ENCODE measurements at places on chromosomes 1 and 21.
A peak's percentile ranks its signal among the peaks of the same experiment; 100 is the strongest.

DNA sequence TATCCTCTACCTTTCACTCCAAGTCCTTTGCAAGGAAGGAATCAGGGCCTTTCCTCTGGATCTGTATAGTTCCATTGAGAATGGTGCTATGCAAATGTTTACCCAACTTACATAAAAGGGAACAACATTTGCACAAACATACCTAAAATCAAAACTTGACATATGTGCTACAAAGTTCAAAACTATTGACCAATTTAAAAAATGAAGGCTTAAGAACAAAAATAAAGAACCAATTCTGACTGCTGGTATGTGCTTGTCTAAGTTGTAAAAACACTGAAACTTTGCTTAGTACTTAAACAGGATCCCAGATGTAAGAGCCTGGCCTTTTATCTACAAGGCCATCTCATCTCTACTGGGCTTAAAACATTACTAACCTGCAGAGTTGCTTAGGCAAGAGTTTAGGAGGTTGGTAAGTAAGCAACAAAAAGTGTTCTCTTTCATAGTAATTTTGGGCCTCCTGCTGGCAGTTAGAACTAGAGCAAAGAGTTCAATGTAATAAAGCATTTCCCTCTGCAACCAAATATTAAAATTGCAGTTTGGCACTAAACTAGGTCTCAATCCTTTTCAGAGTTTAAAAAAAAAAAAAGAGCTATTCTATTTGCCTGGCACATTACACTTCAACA lies 2.0 kb downstream of the SCMH1 start:
- no peak for DNase-seq

DNA sequence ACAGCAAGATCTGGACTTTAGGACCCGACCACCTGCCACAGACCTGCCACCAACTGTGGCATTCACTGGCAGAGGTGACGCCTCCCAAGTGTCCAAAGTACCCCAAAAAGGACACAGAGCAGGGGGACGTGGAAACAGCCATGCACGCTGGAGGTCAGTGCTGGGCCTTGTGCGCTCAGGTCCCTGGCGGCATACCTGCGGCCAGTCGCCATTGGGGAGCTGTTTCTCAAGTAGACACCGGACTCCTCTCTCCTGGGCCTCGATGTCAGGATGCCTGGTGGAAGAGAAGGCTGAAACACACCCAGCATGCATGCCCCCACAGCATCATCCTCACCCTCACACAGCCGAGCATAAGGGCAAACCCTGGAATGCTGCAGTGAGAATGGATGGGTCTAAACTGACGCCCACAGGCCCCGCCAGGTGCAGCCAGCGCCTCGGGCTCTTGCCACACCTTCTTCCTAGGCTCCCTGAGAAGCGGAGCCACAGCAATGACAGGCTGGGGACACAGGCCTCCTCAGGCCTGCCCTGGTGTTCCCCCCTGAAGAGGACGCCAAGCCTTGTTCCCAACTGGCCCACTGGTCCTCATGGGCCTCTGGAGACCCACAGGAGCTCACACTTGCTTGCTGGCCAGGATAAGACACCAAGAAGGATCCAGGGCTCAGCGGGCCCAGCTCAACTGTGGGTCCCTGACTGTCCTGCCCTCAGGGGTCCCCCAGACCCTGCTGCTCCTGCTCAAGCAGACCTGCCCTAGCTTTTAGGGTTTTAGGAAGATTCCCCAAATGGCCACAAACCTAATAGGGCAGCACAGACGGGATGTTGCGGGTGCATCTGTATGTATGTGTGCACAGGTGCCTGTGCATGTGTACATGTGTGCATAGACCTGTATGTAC lies 7.7 kb upstream of the SPATC1L start:
- DNase-seq: peak; percentile 29

- no peak for DNase-seq
Measured at GRCh38 chr1:154190550-154190949, 1.4 kb downstream of the TPM3 start.

- DNase-seq: no peak
Measured at GRCh38 chr1:44720281-44720680, 10.7 kb downstream of the RNU5D-1 start.

DNA sequence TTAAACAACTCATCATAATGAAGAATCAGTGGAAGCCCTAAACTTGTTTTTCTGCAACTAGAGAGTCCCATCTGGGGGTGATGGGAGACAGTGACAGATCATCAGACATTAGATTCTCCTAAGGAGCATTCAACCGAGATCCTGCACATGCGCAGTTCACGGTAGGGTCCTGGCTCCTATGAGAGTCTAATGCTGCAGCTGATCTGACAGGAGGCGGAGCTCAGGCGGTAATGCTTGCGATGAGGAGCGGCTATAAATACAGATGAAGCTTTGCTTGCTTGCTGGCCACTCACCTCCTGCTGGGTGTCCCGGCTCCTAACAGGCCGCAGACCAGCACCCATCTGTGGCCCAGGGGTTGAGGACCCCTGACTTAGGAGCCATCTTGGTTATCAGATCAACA lies 247.2 kb downstream of the FMN2 start:
- no peak for DNase-seq

GRCh38 chr1:212229654-212230053 lies 55.6 kb upstream of the PPP2R5A start:
- DNase-seq: no peak

- peak; percentile 61 for DNase-seq
Measured at GRCh38 chr1:4755301-4755845, 101.0 kb downstream of the AJAP1 start.

DNA sequence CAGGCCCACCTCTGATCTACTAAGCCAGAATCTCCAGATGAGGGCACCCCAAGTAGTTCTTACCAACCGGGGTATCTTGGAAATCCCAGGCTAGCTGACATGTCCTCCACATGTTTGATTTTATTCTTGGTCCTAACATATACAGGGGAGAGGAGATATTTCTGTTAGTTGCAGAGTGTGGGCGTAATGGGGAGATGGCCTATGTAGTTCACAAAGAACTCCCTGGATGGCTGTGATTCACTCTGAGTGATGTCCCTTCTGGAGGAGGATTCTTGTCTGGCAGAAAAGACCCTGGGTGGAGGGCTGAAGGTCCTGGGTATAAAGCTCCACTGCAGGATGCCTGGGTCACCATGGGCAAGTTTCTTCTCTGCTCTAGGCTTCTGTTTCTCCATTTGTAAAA lies 13.1 kb downstream of the MECR start:
- no peak for DNase-seq

DNA sequence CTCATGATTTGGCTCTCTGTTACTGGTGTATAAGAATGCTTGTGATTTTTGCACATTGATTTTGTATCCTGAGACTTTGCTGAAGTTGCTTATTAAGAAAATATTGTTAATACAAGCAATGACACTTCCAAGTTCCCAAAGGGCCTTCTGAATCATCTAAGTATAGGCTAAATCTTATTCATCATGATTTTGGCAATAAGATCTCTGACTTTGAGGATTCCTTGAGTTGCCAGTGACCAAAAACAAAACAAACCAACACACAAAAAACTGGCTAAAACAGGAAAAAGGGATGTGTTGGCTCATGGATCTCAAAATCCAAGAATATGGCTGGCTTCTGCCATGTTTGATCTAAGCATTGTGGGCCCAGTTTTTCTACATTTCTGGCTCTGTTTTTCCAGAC lies 163.4 kb downstream of the HHIPL2 start:
- DNase-seq: no peak

- no peak for DNase-seq
Measured at GRCh38 chr1:55396381-55396891, 181.3 kb upstream of the USP24 start.

GRCh38 chr1:186843931-186844330 lies 15.2 kb downstream of the PLA2G4A start:
- DNase-seq: no peak

DNA sequence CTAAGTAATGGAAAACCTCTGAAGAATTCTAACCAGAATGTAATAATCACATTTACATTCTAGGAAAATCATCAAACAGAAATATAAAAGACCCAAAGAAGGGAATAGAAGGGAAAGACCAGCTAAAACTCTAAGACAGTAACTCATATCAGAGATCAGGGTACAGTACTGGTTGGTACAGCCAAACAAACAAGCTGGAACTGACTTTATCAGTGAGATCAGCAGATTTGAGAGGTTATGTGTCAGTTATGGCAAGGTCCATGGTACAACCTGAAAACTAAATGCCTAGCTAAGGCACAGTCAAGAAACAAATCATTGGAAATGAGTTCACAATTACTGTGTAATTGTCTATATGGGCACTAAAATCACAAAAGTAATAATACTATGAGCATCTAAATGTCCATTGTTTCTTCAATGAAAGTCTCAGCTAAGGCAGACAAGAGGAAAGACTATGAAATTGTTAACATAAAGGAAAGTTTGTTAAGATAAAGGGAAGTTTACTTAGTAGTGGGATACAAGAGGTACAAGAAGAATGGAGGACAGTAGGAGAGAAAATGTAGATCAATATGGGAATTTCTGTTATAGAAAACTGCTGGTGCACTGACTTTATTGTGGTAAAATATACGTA lies 75.8 kb downstream of the TRIM33 start:
- DNase-seq: no peak

GRCh38 chr21:42061195-42061985 lies 9.7 kb upstream of the UMODL1 start:
- no peak for DNase-seq

DNA sequence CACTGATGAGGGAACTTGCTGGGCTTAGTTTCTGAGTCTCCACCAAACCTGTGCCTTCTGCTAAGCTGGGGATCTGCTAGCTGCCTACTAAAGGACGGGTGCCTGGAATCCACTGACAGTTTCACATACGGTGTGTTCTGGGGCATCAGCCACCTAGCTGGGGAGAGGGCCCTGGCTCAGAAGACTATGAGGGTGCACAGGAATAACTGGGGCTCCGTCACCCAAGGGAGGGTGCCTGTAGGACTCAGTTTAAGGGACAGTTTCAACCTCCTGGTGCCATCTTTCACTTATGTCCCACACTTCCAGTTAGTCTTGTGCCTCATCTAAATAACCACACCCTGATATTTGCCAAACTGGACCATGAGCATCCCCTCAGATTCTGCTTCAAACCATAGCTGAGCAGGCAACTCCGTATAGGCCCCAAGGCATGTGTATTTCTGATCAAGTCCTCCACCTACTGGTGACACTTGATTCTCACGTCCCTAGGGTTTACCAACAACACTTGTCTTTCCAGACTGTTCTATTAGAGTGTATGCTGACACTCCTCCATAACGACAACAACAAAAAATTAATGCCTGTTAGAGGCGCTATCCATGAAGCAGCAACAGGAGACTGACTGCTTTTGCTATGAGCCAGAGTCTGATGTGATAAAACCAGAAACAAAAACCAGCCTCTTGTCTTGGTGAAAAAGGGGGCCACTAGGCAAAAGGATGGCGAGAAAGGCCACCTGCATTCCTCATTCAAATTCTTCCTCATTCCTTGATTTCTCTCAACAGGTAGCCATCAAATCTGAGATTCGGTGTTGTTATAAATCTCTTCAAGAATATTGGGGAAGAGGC lies 55.0 kb upstream of the PAXBP1 start:
- peak; percentile 51 for DNase-seq

GRCh38 chr1:233673261-233673946 lies 59.5 kb downstream of the KCNK1 start:
- DNase-seq: no peak

DNA sequence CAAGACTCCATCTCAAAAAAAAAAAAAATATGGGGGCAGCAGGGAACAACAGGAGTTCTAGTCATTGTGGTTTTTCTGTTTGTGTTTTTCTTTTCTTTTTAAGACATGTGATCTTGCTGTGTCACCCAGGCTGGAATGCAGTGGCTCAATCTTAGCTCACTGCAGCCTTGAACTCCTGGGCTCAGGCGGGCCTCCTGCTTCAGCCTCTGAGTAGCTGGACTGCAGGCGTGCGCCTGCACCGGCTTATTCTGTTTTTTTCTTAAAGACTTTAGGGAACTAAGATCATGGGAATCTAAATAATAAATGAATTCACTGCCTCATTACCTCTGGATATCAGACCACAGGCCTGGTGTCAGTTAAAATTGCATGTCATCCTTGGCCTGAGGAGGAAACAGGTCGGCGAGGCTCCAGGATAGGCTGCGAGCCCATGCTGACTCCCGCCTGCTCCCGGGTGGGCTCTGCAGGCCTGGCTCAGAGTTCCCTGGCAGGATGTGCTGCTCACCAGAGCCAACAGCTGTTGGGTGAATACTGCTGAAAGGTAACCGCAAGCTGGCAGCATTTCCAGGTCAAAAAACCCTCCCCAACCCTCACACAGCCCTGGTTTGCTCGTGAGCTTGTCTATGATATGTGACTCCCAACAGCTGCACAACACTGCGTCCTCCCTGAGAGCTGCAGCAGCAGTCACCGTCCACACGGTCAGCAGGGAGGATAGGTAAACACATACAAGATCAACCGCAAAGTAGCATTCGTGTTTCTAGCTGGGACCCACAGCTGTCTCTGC lies 58.1 kb downstream of the SCCPDH start:
- no peak for DNase-seq

DNA sequence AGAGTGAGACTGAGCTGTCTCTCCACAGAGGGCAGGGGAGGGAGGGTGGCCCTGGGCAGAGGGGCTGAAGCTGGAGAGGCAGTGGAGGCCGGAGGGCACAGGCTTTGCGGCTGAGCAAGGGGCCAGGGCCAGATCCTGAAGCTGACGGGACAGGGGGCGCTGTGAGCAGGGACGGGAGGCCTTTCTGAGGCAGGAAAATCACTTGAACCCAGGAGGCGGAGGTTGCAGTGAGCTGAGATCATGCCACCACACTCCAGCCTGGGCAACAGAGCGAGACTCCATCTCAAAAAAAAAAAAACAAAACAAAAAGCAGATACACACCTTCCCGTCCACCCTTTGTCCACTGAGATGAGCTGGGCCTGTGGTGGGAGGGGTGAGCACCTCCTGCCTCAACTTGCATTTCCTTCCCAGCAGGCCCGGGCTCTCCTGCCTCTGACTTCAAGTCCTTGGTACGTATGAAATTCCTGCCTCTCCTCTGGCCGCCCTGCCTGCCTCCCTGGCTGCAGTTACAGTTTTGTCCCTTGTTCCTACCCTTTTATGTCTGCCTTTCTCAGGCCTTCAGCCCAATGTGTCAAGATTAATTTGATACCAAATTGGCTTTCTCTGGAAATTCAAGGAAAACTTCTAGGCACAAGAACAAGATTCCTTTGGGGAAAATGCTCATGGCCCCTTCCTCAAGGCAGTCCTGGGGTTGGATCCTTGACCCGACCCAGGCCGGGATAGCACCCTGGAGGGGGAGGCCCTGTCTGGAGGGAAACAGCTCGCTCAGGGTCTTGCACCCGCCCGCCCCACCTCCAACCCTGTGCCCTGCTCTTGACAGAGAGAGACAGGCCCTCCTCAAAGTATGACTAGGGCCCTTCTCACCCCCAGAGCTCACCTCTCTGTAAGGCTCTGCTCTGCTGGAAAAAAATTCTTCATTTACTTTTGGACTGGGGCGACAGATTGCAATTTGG lies 11.2 kb upstream of the ADAMTSL4 start:
- DNase-seq: peak; percentile 71

DNA sequence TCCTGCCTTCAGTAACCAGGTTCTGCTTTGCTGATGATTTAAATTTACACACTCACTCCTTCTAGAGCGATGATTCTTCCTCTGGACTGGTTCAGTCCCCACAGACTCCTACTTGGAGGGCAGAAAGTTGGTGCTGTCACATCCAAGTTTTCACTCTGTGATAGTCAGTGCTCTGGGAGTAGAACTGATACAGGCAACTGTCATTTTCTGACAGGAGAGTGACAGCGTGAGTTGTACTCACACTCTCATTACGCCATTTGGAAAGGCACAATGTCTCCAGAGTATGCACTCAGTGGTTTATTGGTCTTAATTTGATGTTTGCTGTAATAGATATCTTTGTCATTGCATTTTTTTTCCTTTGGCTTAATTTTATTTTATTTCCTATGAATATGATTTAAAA lies 96.0 kb downstream of the GRIK1 start:
- no peak for DNase-seq
